ENCODE measurements at places on chromosomes 3 and 15.
A peak's percentile ranks its signal among the peaks of the same experiment; 100 is the strongest.

DNA sequence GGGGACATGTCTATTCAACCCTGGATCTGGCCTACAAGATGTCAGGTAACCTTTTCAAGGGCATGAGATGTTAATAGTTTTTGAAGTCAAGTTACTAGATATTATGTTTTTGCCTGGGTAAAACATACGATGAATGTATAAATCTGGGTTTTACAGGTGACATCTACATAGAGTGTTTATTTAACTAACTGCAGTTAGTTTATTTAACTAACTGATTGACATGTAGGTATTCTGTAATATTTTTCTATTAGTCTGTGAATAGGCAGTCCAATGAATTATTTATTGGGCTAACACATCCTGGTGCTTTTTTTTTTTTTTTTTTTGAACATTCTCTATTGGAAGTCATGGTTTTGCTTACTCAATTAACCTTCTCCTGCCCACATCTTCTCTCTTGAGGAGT, 38.7 kb upstream of the TNIK start:
- no peak for DNase-seq

GRCh38 chr3:46359733-46360493, 6.0 kb downstream of the CCR2 start:
- no peak for DNase-seq

DNA sequence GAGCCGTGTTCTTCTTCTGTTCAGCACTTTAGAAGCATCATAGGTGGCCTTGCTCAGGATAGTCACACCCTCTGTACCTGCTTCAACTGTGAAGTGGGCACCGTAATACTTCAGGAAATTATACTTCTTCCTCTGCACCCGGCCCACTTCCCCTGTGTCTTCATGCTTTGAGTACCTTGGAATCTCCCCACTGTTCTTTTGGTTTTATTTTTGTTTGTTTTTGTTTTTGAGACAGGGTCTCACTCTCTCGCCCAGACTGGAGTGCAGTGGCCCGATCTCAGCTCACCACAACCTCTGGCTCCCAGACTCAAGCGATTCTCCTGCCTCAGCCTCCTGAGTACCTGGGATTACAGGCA, 1.7 kb downstream of the P2RY14 start:
- DNase-seq: no peak

- no peak for DNase-seq
These were observed 68.1 kb downstream of the EOMES start for GRCh38 chr3:27653803-27654558.

DNA sequence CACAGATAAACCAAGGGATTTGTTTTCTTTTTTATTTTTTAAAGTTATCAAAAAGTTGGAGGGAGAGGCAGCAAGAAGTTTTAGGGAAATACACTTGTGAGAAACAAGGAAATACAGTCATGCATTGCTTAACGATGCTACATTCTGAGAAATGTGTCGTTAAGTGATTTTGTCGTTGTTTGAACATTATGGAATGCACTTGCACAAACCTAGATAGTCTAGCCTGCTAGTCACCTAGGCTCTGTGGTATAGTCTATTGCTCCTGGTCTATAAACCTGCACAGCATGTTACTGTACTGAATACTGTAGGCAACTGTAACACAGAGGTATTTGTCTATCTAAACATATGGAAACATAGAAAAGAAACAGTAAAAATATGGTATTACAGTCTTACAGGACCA, 2.0 kb upstream of the NFKBIZ start:
- no peak for DNase-seq

DNA sequence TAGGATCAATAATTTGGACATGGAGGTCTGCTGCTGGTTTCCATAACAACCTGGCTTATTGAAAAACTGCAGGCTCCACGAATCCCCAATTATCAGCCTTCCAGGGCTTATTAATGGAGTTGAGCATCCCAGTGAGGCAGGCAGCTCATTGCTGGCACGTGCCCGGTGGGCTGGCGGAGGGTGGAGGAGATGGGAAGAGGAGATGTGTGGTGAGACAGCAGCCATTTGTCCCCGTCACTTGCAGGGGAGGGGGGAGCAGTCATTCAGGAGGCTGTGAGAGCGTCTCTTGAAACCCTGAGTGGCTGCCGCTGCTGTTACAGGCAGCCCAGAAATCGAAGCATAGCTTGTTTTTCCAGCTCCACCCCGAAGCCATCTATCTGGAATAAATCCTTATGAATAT, 70.6 kb downstream of the GAP43 start:
- no peak for DNase-seq

- peak; percentile 74 for DNase-seq
These were observed at the start of gene SEMA5B for GRCh38 chr3:123027292-123028232. SEMA5B (minus strand) TSS chr3:123027763; CDS start chr3:122961263, 66,500 bp downstream.

DNA sequence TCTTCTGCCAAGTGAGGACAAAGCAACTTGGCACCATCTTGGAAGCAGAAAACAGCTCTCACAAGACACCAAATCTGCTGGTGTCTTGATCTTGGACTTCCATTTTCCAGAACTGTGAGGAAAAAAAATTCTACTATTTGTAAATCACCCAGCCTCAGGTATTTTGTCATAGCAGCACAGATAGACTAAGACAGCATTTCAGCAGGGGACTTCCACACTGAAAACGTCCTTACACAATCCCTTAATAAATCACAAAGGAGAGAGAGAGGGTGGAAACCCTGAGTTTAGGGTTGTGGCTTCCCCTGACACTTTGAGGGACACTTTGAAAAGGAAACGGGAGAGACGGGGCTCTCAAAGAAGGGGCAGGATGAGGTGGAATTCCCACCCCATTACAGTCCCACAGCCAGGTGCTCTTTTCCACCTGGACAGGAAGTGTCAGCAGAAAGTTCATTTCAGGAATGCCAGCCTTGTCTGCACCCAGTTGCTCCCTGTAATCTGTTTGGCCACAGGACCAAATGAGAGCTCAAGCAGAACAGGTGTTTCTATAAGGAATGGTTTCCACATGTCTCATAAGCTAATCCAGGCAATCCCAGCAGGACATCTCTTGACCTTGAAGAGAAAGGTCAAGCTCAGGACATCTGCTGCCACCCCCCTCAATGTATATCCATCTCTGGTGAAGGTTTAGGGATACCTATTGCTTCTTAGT, 51.3 kb downstream of the MYLK start:
- no peak for DNase-seq

GRCh38 chr3:120855665-120856437, 52.2 kb upstream of the STXBP5L start:
- DNase-seq: no peak

DNA sequence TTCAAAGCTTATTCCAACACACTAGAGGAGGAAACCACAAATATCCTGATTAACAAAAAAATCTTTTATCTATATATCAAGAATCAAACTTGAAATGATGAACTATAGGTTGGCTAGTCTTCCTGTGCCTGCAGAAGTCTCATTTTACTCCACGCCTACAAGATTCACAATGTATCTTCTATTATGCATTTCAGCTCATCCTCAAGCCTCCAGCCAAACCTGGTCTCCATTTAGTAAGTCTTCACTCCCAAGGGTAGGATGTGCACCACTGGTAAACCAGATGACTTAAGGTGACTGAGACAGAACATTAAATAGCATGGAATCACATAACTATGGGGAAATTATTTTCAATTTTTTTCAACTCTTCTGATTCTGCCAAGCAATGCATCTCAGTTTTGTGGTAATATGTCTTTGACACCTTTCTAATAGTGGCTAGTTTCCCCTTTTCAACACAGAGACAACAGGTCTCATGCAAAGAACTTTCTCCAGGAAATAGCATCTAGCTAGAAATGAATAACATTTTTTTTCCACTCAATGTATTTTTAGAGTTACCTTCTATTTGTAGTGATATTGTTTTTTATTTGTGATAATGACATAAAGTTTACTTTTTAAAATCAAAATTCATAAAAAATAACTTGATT, 166.9 kb downstream of the TNIK start:
- peak; percentile 12 for DNase-seq

- no peak for DNase-seq
These were observed 107.5 kb downstream of the WNT7A start for GRCh38 chr3:13772321-13772745.

DNA sequence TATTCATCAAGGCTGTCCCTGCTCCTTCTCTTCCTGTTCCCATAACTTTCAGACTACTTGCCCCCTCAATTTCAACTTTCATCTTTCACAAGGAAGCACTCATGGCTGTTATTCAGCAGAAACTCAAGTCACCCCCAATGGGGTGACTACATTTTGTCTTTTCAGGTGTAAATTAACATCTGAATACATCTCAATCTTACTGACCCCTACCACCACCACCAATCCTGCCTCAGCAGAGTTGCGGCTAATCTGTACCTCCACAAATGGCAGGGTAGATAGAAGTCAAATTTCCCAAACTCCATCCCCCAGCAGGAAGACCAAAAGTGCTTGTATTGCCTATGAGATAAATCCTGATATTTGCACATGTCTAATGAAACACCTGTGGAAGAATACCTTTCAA, 19.2 kb downstream of the SOX2 start:
- no peak for DNase-seq

GRCh38 chr3:106063909-106064308, 195.1 kb upstream of the CBLB start:
- no peak for DNase-seq

DNA sequence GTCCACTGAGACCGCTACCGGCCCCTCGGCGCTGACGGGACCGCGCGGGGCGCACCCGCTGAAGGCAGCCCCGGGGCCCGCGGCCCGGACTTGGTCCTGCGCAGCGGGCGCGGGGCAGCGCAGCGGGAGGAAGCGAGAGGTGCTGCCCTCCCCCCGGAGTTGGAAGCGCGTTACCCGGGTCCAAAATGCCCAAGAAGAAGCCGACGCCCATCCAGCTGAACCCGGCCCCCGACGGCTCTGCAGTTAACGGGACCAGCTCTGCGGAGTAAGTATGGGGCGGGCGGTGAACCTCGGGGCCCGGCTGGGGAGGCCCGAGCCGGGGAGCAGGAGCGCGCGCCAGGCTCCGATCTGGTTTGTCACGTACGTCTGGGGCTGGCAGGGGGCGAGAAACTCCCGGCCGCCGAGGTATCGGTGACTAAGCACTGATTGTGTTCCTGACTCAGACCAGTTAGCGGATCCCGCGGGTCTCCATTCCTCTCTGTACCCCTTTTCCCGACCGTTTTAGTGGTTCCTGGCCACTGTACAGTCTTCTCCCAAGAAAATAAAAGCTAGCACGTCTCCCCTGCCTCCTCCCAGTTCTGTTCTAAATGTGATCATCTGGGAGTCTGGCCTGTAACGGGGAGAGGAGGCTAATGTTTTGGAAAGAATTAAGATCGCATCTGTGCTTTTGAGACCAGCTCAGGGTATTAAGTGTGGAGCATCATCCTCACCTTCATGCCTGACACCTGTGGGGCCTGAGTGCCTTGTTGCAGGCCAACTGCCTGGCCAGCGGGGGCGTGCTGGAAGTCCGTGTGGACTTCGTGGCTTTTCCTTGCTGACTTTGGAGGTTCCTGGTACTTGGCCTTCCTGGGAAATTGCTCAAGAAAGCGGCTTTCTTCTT, 691 bp downstream of the MAP2K1 start:
- peak; percentile 57 for DNase-seq

- no peak for DNase-seq
These were observed 270.1 kb downstream of the PDCD6IP start for GRCh38 chr3:34068505-34068904.

- DNase-seq: no peak
These were observed 72.3 kb downstream of the RPL22L1 start for GRCh38 chr3:170797685-170798084.

- no peak for DNase-seq
These were observed 43.1 kb upstream of the ALDH1A3 start for GRCh38 chr15:100836501-100836900.

DNA sequence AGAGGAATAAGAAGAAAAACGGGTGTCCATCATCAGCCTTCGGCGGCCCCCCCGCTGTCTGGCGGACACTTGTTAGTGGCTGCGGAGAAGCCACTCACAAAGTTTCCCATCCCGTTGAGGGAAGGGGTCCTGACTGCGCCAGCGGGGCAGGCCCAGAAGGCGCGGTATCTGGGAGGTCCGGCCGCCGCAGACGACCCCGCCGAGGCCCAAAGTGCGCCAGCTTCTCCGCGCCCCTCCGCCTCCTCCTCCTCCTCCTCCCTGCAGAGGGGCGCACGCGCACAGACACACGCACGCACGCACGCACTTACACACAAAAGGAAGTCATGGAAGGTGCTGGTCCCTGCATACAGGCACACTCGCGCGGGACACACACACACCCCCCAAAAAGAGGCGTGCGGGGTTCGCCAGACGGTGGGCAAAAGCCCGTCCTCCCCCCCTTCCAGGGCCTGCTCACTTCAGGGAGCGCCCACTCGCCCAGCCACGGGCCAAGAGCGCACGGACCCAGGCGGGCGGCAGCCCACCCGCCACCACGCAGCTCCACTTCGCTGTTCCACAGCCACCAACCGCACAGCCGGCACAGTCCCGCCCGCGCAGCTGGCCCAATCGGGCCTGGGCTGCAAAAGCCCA, 18.0 kb downstream of the ZNF148 start:
- DNase-seq: peak; percentile 86

GRCh38 chr3:32837789-32838188, 20.0 kb downstream of the TRIM71 start:
- no peak for DNase-seq

DNA sequence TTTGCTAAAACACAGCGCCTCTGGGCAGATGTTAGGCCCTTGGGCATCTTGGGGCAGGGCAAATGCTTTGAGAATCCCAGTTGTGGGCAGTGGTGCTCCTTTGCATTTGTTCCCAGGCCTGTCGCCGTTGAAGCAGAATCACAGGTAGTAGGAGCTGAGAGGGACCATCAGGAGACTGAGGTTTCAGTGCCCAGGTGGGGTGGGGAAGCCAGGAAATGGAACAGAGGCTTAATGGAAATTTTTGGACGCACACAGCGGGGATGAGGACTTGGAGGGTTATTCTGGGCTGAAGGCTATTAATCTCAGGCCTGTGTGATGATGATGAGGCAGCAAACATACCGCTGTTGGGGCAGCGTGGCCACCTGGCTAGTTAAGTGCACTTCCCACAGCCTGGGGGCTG, 99.5 kb downstream of the SV2B start:
- no peak for DNase-seq

- no peak for DNase-seq
These were observed 32.1 kb downstream of the RBMS3 start for GRCh38 chr3:29312960-29313452.

- no peak for DNase-seq
These were observed 61.4 kb downstream of the ADCY5 start for GRCh38 chr3:123387532-123387931.

DNA sequence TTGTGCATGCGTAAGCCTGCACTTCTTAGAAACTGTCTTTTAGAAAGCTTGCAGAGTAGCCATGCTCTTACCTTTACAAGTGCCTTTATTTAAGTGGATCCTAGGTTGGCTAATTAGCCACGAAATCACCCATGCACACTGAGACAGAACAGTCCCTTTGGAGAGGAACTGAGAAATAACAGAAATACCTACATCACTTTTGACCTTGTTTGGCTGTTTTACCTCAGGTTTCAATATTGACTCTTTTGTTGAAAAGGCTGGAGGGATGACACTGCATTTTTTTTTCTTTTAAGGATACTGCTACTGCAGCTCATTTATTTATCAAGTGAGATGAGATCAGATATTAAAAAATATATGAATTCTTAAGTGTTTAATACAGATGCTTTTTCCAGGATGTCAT, 155.6 kb upstream of the GOLIM4 start:
- peak; percentile 72 for DNase-seq

DNA sequence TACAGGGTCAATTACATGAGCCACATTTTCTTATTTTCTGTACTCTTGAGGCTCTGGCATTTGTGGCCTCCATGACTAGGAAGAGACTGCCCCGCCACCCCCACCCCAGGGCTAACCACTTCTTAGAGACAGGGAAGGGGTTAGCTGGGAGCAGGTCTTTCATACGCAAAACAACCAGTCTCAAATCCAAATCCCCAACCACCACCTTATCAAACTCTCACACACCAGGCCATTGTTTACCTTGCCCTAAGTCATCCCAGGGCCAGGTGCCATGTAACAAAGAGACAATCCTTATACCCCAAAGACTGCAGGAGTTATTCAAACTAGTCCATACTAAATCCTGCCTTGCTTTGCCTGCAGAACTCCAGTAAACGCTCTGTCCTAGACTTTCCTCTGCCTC, 77.8 kb downstream of the B3GNT5 start:
- no peak for DNase-seq
